Stimulated activated CD8-positive, alpha-beta memory T cell treated with anti-CD3 and anti-CD28 coated beads, Interleukin-4, amount 100 ng/mL, for 4 hours (primary cell): ENCODE measurements at places on chromosomes 13 and 19.

GRCh38 chr19:39677961-39678889 lies 22.5 kb downstream of the LGALS16 start:
- no peak for DNase-seq

- no peak for DNase-seq
Measured at GRCh38 chr13:85411591-85411990, 387.6 kb downstream of the SLITRK6 start.

- no peak for DNase-seq
Measured at GRCh38 chr19:35272954-35273649, 4.3 kb downstream of the USF2 start.

- DNase-seq: no peak
Measured at GRCh38 chr19:5143471-5144411, 174.8 kb downstream of the KDM4B start.
